Esophagus squamous epithelium (tissue), 5 donors: ENCODE measurements at places on chromosomes 5 and 9.

DNA sequence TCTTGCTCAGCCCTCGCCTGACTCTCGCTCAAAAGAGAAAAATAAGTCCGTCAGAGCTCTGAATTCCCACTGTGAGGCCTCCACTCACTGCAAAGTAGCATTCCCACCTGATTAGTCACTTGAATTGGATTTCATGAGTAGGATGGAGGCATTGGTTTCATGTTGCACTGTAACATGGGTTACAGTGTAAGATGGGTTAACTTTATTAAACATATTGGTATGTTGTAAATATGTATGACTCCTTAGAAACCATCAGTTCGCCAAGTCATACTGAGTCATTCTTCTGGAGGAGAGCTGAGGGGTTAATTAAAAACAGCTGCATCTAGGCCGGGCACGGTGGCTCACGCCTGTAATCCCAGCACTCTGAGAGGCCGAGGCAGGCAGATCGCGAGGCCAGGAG lies 93.8 kb upstream of the BNC2 start:
- DNase-seq: no peak

DNA sequence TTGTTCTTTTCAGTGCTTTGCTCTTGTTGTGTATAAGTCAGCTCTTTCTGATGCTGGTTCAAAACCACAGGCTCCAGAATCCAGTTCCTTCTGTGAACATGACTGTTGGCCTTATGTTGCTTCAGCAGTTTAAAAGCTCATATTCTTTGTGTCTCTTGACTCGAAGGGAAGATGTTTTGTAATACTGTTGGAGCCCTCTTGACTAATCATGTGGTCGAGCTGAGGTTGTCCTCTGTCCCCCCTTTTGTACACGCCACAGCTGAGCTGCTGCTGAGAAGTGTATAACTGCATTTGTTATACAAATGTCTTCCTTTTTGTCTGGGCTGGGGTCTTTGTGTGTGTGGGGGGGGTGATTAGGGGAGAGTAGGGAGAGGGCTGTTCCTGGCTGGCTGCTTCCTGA lies 35.8 kb downstream of the SLC36A1 start:
- no peak for DNase-seq

GRCh38 chr9:27227192-27227591 lies 69.8 kb downstream of the EQTN start:
- no peak for DNase-seq

- no peak for DNase-seq
Observed at GRCh38 chr9:112180387-112180881, 5.3 kb upstream of the SUSD1 start.

GRCh38 chr9:68577774-68578591 lies 37.3 kb upstream of the TMEM252 start:
- DNase-seq: no peak

DNA sequence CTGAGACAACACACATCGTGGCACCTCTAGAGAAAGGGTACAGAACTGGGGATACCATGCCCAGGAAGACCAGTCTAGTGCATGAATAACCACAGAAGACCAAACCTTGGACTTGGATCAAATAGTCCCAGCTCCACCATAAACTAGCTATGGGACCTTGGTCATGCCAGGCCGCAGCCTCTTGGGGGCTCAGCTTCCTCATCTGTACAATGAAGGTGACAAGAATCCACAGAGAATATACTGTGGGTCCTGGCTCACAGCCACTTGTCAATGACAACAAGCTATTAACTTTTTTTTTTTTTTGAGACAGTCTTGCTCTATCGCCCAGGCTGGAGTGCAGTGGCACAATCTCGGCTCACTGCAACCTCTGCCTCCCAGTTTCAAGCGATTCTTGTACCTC lies 3.9 kb downstream of the KYAT1 start:
- DNase-seq: no peak

GRCh38 chr9:3473405-3473804 lies 52.4 kb downstream of the RFX3 start:
- DNase-seq: no peak

DNA sequence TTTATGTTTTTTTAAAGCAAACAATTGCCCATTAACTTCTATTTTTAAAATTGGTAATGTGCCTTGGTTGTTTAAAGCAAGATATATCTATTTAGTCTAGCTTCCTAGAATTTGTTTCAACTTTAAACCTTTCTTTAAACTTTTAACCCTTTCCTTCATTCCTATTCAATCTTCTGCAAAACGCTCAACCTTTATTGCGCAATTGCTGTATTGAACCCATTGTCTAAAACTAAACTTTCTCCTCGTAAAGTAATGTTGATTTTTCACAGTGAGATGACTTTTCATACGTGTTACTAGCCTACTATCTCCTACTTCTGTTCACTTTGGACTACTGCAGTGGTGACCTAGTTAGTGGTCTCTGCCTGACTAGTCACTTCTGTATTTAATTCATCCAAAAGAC lies 63.3 kb downstream of the SMC5 start:
- no peak for DNase-seq

DNA sequence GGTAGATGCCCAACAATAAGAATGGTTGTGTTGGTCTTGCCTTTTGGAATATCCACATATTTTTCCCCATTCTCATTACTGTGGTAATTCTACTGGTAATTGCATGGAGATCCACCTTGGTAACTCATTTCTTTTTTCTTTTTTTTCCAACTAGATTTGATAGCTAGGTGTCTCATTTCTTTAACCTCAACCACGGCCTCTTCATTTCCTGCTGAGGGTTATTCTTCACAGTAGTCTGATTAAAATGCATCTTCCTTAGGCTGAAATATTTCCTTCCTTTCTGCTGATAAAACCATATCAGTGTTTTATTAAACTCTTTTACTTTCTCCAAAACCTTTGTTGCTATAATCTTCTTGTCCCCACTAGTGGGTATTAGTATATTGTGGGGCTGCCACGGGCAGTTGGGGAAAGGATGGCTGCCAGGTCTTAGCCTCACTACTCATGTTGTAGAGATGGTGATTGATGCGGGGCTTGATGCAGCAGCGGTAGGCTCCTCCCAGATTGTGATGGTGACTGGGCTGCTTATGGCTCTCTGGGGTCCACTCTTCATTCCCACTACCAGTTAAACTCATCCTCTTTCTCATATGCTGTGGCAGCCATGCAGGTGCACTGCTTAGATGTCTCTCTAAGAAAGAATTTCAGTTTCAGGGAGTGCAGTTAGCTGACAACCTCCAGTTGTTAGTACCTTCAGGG lies 35.9 kb downstream of the KIF2A start:
- no peak for DNase-seq

DNA sequence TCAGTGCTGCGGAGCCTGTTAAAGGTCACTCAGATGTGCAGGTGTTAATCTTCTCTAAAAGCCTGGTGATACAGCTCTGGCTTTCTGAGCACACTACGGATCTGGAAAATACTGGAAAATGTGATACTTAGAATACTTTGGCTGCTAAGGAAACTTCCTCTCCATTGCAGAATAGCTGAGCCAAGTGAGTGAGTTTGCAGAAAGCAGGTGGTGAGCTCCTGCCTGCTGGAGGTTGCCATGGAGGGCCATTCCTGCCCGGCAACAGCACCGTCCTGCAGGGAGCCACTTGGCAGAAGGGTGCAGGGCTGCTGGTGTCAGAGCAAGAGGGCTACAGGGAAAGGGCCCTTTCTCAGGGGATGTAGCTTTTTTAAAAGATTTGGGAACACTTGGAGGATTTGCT lies 40.7 kb downstream of the SECISBP2 start:
- DNase-seq: no peak

- no peak for DNase-seq
Observed at GRCh38 chr9:93318480-93318879, 133.0 kb upstream of the FAM120A start.

DNA sequence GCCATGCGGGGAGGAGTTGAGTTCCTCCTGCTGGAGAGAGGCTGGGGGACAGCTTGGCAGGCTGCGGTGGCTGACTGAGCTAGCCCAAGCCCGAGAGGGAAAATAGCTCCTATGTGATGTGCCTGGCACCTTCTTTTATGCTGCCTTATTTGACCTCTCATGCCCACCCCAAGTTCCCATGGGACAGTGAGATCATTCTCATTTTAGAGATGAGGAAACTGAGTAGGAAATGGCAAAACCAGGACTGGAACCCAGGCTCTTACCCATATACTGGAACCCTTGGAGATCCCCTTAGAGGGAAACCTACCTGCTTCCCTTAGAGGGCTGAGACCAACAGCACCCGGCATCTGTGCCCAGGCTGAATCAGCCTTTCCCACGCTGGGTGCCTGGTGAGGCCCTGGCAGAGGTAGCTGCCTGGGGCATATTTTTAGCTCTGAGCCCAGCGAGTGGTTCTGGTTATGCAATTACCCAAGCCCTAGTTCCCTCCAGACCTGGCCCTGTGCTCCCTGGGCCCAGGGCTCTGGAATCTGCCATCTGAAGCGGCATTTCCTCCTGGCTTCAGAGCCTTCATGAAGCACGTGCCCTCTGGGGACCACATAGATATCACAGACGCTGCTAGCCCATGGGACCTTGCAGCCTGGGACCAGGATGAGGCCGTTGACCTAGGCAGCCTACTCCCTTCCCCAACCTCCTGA lies 23.6 kb downstream of the COL27A1 start:
- no peak for DNase-seq

GRCh38 chr5:83312663-83313062 lies 158.9 kb upstream of the VCAN start:
- DNase-seq: no peak

GRCh38 chr9:121841771-121842611 lies 190.6 kb downstream of the DAB2IP start:
- DNase-seq: no peak

DNA sequence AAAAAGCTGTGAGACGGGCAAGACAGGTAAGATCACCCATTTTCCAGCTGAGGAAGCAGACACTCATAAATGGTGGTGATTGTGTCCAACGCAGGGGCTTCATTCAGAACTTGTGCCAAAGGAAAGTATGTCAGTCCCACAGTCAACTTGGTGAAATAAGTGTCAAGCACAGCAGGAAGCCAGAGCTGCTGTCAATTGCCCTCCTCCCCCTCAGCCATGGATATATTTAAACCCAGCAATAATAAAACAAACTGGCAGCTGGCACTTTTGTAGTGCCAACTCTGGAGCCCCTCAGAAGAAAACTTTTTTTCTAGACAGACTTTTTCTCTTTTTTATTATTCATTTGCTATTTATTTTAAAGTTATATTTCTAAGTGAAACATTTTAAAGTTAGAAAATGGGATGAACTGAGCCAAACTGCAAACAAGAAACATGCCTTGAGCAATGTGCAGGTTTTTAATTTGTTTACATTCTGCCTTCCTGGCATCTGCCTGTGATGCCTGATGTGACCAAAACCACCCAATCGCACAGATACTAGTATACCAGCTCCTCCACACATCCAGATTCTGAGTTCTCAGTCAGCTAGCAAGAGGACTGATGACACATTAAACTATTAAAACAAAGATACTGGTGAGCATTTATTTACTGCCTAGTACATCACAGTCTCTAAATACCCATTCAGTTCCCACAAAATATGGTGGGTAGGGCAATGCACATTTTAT lies 17.0 kb downstream of the DMAC1 start:
- DNase-seq: no peak

- DNase-seq: no peak
Observed at GRCh38 chr9:136584401-136584932, 38.6 kb upstream of the NOTCH1 start.

GRCh38 chr5:169649486-169649885 lies 12.4 kb downstream of the DOCK2 start:
- DNase-seq: no peak

DNA sequence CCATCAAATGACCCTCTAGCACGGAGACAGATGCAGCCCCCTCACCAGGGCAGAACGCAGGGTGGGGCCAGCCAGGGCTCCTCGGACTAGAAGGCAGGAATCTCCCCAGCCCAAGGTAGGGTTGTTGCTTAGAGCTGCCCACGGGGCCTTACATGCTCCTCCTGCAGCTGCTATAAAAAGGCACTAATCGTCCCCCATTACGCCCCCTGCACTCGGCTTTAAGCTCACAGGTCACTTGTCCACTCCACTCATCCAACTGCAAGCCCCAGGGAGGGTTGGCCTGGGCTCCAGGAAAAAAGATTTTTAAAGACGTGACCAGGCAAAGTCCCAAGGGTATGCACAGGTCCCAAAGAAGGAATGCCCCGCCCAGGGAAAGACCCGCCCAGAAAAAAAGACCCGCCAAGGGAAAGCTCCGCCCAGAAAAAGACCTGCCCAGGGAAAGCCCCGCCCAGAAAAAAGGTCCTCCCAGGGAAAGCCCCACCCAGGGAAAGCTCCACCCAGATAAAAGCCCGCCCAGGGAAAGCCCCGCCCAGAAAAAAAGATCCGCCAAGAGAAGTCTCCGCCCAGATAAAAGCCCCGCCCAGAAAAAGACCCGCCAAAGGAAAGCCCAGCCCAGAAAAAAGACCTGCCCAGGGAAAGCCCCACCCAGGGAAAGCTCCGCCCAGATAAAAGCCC lies 11.1 kb downstream of the GRIN1 start:
- no peak for DNase-seq

- no peak for DNase-seq
Observed at GRCh38 chr9:97943308-97943855, 5.4 kb upstream of the HEMGN start.

DNA sequence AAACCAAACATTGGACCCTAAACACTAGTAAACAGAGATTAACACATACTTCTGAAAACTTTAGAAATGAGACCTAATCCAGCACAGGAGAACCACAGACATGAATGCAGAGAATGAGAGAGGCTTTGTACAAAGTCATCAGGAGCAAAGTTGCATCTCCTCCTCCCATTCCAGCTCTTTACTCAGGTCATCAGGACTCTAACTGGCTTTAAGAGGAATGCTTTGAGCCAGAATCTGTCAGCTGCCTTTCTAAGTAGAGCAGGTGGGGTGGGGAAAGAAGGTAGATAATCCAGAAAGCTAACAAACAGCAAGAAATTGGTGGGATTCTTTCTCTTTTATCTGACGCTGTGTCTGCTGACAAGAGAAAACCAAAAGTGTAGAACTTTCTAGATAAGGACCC lies 582.7 kb upstream of the DMAC1 start:
- DNase-seq: no peak

GRCh38 chr9:35798658-35799374 lies 7.4 kb downstream of the NPR2 start:
- DNase-seq: no peak

DNA sequence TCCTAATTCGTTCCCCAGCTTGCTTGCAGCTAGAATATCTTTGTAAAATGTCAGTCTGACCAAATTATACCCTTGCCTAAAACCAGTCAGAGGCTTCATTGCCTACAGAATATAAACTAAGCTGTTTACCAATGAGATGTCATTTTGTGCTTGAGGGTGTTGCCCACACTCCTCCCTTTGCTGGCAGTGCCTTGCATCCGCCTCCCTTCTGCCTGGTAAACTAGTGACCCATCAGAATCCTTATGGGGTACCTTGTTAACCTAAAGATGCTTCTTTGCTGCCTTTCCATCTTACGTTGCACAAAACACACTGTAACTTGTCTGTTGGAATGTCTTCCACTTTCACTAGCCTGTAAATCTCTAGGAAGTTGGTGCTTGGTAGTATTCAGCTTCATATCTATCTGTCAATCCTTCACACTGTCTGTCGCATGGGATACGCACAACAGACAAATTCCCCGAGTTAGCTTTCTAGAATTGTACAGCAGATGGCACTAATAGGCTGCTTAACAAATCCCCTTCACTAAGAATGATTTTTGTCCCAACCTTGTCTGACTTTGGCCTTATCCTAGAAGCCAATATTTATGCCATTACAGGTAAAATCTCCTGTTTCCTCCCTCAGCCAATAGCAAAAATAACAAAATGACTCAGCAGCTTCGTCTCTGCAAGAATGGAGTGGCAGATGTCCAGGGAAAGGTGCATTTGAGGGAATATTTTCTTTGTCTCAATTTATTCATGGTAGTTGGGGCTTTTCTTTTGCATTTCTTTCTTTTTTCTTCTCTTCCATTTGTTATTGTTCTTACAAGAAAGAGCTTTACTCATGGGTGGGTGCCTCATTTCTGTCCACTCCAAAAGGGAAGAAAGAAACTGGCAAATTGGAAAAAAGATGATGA lies 3.0 kb downstream of the NUDT2 start:
- no peak for DNase-seq

GRCh38 chr9:27361492-27361891 lies 64.5 kb upstream of the EQTN start:
- DNase-seq: no peak
